CD14-positive monocyte (primary cell): ENCODE measurements at places on chromosomes 5 and 9.

DNA sequence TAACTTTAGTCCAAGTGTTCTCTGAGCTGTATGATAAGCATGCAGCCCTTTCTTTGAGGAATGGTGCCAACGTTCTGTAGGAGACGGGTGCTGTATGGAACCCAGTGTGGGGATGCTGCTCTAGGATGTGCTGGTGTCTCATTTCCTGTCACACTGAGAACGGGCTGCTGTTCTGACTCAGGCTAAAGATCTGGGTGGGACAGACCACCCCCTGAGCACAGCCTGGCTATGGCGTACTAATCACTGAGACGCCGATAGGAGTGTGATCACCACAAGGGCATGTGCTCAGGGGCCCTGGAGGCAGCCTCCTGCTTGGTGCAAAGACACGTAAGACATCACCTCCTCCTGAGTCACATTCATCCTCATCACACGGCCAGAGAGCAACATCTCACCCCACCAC, 240.4 kb downstream of the IRX2 start:
- no peak for DNase-seq
- no peaks in the 10 kb centered on the region for H3K36me3 ChIP-seq
- H3K27me3 ChIP-seq, result no peaks in the 10 kb centered on the region
- no peak overlapping the region for H3K27ac ChIP-seq

DNA sequence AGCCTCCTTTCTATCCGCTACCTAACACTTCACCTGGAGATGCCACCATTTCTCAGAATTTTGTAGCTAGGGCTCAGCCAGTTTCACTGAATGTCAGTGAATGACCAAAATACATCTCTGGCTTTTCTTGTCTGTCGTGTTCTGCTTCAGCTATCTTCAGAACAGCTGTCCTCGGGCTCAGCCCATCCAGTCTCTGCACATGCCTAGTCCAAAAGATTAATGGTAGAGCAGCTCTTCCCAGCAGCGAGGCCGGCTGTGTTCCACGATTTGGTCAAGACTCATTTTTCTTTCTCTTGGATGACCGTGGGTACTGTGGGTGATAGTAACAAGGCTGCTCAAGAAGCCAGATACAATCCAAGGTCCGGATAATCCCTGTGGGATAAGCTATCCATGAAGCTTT, 342.8 kb downstream of the GABRG2 start:
- DNase-seq, result no peak
- H3K27ac ChIP-seq, result no peak overlapping the region
- H3K27me3 ChIP-seq, result no peaks in the 10 kb centered on the region
- no peak overlapping the region for H3K4me3 ChIP-seq

GRCh38 chr5:179912951-179913350, 5.3 kb upstream of the TBC1D9B start:
- DNase-seq, result no peak
- H3K4me1 ChIP-seq, result peaks cover 55% of the 10 kb centered on the region
- H3K4me3 ChIP-seq, result no peak overlapping the region
- H3K27me3 ChIP-seq, result no peaks in the 10 kb centered on the region

- peaks cover 17% of the 10 kb centered on the region for H3K4me1 ChIP-seq
- H3K36me3 ChIP-seq, result no peaks in the 10 kb centered on the region
- H3K27me3 ChIP-seq, result no peaks in the 10 kb centered on the region
- H3K27ac ChIP-seq, result no peak overlapping the region
- H3K4me3 ChIP-seq, result no peak overlapping the region
These were observed 1892.1 kb downstream of the MAT2B start for GRCh38 chr5:165397516-165397915.

GRCh38 chr5:88861231-88861630, 21.8 kb downstream of the MEF2C start:
- H3K4me3 ChIP-seq, result no peak overlapping the region
- no peak overlapping the region for H3K27ac ChIP-seq
- peaks cover 21% of the 10 kb centered on the region for H3K36me3 ChIP-seq
- H3K4me1 ChIP-seq, result peaks cover 12% of the 10 kb centered on the region
- DNase-seq, result no peak

DNA sequence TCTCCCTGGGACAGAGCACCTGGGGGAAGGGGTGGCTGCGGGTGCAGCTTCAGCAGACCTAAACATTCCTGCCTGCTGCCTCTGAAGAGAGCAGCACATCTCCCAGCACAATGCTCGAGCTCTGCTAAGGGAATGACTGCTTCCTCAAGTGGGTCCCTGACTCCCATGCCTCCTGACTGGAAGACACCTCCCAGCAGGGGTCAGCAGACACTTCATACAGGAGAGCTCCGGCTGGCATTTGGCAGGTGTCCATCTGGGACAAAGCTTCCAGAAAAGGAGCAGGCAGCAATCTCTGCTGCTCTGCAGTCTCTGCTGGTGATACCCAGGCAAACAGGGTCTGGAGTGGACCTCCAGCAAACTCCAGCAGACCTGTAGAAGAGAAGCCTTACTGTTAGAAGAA, 77.2 kb downstream of the SLCO6A1 start:
- no peak overlapping the region for H3K27ac ChIP-seq
- no peaks in the 10 kb centered on the region for H3K36me3 ChIP-seq
- no peaks in the 10 kb centered on the region for H3K27me3 ChIP-seq
- no peak for DNase-seq

- H3K36me3 ChIP-seq, result no peaks in the 10 kb centered on the region
- no peaks in the 10 kb centered on the region for H3K4me1 ChIP-seq
- H3K27me3 ChIP-seq, result peaks cover 30% of the 10 kb centered on the region
- H3K27ac ChIP-seq, result no peak overlapping the region
- no peak for DNase-seq
- H3K4me3 ChIP-seq, result no peak overlapping the region
These were observed 1.2 kb downstream of the PRRT1B start for GRCh38 chr9:131546336-131547084.

DNA sequence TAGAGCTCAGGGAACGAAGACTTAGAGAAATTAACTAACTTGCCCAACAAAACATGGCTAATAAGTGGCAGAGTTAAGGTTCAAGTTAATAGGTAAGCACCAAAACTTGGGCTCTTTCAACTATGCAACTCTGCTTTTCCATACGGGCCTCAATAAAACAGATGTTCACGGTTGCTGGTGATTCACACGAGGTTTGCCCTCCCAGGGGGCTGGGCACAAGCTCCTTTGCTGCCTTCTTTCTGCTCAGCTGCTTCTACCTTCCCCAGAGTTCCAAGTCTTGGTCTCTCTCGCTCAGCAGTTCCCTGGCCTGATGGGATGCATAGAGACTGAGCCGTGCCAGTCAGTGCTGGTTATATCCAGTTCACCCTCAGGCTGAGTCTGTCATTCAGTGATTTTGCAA, 217.9 kb downstream of the SREK1 start:
- H3K4me1 ChIP-seq, result no peaks in the 10 kb centered on the region
- H3K4me3 ChIP-seq, result no peak overlapping the region
- no peak overlapping the region for H3K27ac ChIP-seq

GRCh38 chr5:132759114-132760048, 12.2 kb downstream of the CCNI2 start:
- no peak overlapping the region for H3K4me3 ChIP-seq
- no peak for DNase-seq
- no peaks in the 10 kb centered on the region for H3K36me3 ChIP-seq
- no peaks in the 10 kb centered on the region for H3K27me3 ChIP-seq
- H3K27ac ChIP-seq, result no peak overlapping the region

DNA sequence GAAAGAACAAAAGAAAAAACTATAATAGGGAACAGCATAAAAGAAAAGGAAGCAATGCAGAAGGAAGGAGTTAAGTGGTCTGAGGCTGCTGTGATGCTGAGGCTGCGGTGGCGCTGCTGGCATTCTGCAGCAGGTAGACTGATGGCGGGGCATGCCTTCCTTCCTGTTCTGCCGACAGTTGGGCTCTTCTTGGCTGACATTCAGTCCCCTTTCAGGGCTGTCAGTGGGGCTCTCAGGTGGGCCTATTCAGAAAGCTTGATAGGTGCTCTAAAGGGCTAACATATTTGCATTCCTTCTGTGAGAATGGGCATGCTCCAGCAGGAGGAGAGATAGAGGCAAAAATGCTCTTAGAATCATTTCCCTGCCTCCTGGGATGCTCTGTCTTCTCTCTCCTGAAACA, 5.1 kb upstream of the CLINT1 start:
- H3K4me3 ChIP-seq, result no peak overlapping the region
- H3K36me3 ChIP-seq, result no peaks in the 10 kb centered on the region
- H3K27me3 ChIP-seq, result no peaks in the 10 kb centered on the region
- no peak for DNase-seq
- no peak overlapping the region for H3K27ac ChIP-seq
- H3K4me1 ChIP-seq, result peaks cover 3% of the 10 kb centered on the region

GRCh38 chr5:143541943-143542797, 138.7 kb upstream of the NR3C1 start:
- no peaks in the 10 kb centered on the region for H3K4me1 ChIP-seq
- H3K27ac ChIP-seq, result no peak overlapping the region
- no peak overlapping the region for H3K4me3 ChIP-seq
- no peaks in the 10 kb centered on the region for H3K27me3 ChIP-seq
- DNase-seq, result no peak

DNA sequence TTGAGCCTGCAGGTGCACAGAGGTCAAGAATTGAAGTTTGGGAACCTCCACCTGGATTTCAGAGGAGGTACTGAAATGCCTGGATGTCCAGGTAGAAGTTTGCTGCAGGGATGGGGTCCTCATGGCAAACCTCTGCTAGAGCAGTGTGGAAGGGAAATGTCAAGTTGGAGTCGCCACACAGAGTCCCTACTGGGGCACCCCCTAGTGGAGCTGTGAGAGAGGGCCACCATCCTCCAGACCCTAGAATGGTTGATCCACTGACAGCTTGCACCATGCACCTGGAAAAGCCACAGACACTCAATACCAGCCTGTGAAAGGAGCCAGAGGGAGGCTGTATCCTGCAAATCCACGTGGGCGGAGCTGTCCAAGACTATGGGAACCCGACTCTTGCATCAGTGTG, 78.0 kb downstream of the GABRA1 start:
- no peaks in the 10 kb centered on the region for H3K36me3 ChIP-seq
- H3K4me3 ChIP-seq, result no peak overlapping the region
- no peak for DNase-seq
- H3K4me1 ChIP-seq, result no peaks in the 10 kb centered on the region

- no peaks in the 10 kb centered on the region for H3K27me3 ChIP-seq
- H3K4me1 ChIP-seq, result peaks cover 5% of the 10 kb centered on the region
- no peak overlapping the region for H3K4me3 ChIP-seq
- no peak overlapping the region for H3K27ac ChIP-seq
- no peaks in the 10 kb centered on the region for H3K36me3 ChIP-seq
These were observed 13.5 kb downstream of the GFPT2 start for GRCh38 chr5:180339583-180340183.

GRCh38 chr9:83526211-83526610, 12.0 kb downstream of the FRMD3 start:
- no peaks in the 10 kb centered on the region for H3K36me3 ChIP-seq
- H3K27me3 ChIP-seq, result no peaks in the 10 kb centered on the region
- no peak overlapping the region for H3K4me3 ChIP-seq
- H3K4me1 ChIP-seq, result peaks cover 12% of the 10 kb centered on the region
- DNase-seq, result no peak

DNA sequence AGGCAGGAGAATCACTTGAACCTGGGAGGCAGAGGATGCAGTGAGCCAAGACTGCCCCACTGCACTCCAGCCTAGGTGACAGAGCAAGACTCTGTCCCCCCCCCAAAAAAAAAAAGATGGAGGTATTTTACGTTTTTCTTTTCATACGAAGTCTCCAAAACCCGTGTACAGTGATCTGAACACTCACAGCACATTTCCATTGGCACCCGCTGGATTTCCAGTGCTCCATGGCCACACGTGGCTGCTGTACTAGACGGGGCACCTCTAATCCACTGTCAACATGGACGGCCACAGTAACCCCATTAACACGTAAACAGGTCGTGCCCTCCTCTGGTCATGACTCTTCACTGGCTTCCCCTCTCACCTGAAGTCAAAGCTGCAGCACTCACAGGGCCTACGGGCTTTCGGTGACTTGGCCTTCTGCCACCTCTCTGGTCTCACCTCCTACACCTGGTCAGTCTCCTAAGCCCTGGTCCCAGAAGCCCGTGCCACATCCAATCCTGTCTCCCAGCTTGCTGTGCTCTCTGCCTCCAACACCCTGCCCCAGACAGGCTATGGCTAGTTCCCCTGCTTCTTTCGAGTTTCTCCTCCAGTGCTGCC, 22.1 kb downstream of the TBC1D9B start:
- no peaks in the 10 kb centered on the region for H3K4me1 ChIP-seq
- no peaks in the 10 kb centered on the region for H3K27me3 ChIP-seq
- H3K27ac ChIP-seq, result no peak overlapping the region
- no peak for DNase-seq
- no peak overlapping the region for H3K4me3 ChIP-seq
